Lung microvascular endothelial cell (primary cell): ENCODE measurements at places on chromosomes 5 and 9. TPM values are rescaled to one million over a fixed set of nuclear protein-coding genes. Genes with fewer than 3 reads are reported as not detected.

The IFNA13 gene
- total RNA-seq, result not detected in 2 replicates

- DNase-seq, result no peak
Measured at GRCh38 chr5:7394889-7395431, 978 bp upstream of the ADCY2 start.

The ALAD gene
- 10.9 and 14.1 TPM in 2 replicates for total RNA-seq

DNA sequence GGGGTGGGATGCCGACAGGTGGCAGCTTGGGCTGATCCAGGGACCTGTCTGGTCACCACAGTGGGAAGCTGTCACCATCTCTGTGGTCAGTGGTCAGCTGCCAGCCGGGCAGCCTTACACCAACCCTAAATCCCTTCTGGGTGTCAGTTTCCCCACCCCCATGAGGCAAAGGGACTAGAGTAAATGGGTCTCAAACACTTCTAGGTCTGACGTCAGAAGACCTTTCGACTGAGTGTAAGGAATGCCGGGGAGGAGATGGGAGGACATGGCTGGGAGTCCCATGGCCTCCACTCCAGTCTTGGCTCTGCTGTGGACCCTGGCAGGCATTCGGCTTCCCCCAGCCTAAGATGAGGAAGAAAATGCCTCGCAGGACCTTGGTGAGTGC, 40.3 kb upstream of the SLC25A51 start:
- DNase-seq, result no peak

DNA sequence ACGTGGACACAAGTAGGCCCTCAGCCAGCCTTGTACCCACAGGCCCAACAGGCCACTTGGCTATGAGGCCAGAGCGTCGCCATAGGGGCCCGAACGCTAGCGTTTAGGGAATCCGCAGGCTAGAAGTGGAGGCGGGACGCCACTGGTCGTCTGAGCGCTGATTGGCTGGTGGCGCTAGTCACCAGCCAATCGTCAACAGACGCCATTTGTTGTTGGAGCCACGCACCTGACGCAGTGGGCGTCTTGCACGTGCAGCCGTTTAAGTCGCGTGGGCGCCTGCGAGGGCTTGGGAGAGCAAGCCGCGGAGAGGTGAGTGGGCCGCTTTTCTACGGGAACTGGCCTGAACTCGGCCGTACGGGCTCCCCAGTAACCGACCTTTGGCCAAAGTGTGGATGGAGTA, at the start of gene DDX4:
Gene DDX4, plus strand, starts transcription at position 269 of the 400 bp plus-strand sequence. CDS start 903 bp downstream, outside the sequence.
- DNase-seq, result no peak

The SH2D3C gene
- total RNA-seq, result 56.2 and 72.6 TPM in 2 replicates

DNA sequence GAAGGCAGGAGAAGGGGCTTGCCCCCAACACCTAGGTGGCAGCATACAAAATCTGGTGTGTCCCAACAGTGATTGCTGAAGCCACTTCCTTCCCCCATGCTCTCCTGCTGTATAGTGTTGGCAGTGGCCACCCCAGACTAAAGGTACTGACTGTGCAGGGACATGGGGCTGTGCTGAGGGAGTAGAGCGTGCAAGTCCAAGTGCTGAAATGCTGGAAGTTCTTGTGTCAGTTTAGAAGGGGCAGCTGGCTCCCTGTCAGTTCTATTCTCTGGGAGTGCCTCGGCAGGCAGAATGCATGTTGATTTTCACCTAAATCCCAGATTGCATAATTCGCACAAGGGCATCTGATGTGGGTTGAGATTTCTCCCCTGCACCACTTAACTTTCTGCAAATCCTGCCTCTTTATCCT, 68.6 kb downstream of the GDNF start:
- no peak for DNase-seq

DNA sequence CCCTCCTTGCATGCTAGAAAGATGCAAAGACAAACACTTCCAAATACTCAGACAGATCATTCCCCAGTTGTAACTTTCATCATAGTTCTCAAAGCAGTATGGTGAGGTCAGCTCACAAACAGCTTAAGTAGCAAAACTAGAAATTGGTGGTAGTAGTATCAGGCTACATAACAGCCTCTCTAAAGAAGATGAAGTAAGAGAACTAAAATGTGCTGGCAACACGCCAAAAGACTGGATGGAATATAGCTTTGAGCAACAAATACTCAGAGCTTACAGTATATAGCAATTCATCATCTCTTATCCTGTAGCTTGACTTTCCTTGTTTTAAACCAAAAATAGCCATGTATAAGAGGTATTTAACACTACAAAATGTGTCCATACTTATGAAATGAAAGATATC, 7.5 kb downstream of the PFDN1 start:
- peak; percentile 98 for DNase-seq

The RABGAP1 gene
- 30.3 and 35.5 TPM in 2 replicates for total RNA-seq

DNA sequence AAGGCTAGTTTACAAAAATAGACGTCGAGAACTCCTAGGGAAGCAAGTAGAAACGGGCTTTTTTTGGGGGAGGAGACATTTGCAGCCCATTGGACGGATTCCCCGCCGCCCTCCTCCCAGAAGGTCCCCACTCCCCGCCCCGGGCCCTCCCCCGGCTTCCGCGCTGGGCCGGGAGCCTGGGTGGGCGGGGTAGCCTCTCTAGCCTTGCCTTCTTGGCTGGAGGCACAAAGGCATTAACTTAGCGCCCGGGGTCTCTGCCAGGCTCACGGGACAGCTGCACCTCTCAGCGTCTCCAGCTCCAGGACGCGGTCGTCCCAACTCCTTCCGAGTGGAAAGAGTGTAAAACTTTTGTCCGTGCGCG, at the start of gene DMRTA1:
Gene DMRTA1, plus strand, starts transcription at position 236 of the 361 bp plus-strand sequence. CDS start 242 bp downstream, outside the sequence.
- peak; percentile 58 for DNase-seq

The GNA14 gene
- 12.6 and 70.2 TPM in 2 replicates for total RNA-seq

The TRIM14 gene
- total RNA-seq, result 0.40 and 1.3 TPM in 2 replicates

DNA sequence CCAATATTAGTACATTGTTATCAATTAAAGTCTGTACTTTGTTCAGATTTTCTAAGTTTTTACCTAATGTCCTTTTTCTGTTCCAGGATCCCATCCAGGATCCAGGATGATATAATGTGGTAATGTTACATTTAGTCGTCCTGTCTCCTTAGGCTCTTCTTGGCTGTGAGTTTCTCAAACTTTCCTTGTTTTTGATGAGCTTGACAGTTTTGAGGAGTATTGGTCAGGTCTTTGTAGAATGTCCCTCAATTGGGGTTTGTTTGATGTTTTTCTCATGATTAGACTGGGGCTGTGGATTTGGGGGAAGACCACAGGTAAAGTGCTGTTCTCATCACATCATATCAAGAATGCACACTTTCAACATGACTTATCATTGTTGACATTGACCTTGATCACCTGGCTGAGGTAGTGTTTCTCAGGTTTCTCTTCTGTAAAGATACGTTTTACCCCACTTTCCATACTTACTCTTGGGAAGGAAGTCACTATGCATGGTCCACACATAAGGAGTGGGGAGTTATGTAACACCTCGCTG, 9.6 kb downstream of the NDFIP1 start:
- no peak for DNase-seq

The LRRC19 gene
- total RNA-seq, result not detected in 2 replicates

The NXNL2 gene
- total RNA-seq, result under 0.01 and 0.79 TPM in 2 replicates

The FOXI1 gene
- total RNA-seq, result not detected in 2 replicates

- DNase-seq, result no peak
Measured at GRCh38 chr5:102762562-102763227, 7.6 kb downstream of the PAM start.

- DNase-seq, result no peak
Measured at GRCh38 chr9:86280580-86280979, 1.8 kb downstream of the ISCA1 start.

- no peak for DNase-seq
Measured at GRCh38 chr5:122436615-122437014, 124.6 kb downstream of the SNCAIP start.

GRCh38 chr9:113493203-113493520, 29.6 kb downstream of the RGS3 start:
- DNase-seq, result no peak

The CETN3 gene
- total RNA-seq, result 3.3 and 5.0 TPM in 2 replicates

- DNase-seq, result no peak
Measured at GRCh38 chr9:89680547-89681467, 76.0 kb downstream of the GADD45G start.

DNA sequence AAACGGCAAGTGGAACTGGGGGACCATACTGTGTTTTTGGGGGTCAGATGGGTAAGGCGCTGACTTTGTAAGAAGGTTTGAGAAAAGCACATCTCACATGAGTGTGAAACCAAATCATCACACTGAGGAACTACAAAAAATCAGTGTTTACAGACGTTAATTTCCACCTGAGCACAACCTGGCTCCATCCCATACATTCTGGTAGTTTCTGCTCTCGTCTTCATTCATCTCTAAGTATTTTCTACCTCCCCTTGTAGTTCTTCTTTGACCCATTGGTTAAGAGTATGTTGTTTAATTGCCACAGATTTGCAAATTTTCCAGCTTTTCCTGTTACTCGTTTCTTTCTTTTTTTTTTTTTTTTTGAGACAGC, 8.9 kb upstream of the DPP7 start:
- DNase-seq, result no peak

The KCNN2 gene
- 1.5 and 2.2 TPM in 2 replicates for total RNA-seq

DNA sequence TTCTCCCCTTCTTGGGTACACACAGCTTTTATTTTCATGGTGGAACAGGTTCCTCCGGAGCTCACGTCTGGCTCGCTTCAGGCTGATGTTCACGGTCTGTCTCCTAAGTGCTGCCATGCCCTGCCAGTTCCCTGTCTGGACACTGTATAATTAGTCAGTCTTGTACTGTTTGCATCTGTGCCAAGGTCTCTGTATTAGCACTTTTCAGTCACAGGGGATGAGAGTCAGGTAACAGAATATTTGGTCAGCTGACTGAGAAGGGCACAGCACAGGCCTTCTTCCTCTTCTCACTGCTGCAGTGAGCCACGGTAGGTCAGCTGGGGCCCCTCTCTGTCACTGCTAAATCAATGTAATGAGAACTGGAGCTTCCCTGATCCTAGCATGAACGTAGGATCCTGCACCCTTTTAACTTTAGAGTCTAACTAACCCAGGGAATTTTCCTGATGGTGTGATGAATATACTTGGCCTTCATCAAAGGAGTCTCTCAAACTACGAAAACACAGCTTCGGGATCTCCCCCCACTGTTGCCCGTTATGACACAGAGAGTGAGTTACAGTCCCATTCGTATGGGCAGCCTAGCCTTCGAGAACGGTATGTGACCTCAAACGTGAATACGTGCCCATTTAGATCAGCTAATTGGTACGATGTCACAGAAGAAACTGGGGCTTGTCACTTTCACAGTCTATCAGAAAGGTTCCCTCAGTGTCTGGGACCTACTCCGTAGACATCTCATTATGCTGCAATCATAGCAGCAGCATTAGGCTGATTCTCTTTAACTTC, 354.1 kb upstream of the RFX3 start:
- no peak for DNase-seq

GRCh38 chr9:104094534-104095015, 466 bp downstream of the SMC2 start:
- DNase-seq, result no peak

GRCh38 chr9:81374459-81375186, 314.7 kb downstream of the TLE1 start:
- DNase-seq, result peak; percentile 46

The WNK2 gene
- total RNA-seq, result not detected in 2 replicates

The GADD45G gene
- under 0.01 TPM in 1 of 2 replicates, not detected in the other for total RNA-seq

The CRHBP gene
- not detected in 2 replicates for total RNA-seq

The DDX31 gene
- total RNA-seq, result 5.7 and 9.1 TPM in 2 replicates

- no peak for DNase-seq
Measured at GRCh38 chr9:116237456-116237855, 83.9 kb downstream of the PAPPA start.

DNA sequence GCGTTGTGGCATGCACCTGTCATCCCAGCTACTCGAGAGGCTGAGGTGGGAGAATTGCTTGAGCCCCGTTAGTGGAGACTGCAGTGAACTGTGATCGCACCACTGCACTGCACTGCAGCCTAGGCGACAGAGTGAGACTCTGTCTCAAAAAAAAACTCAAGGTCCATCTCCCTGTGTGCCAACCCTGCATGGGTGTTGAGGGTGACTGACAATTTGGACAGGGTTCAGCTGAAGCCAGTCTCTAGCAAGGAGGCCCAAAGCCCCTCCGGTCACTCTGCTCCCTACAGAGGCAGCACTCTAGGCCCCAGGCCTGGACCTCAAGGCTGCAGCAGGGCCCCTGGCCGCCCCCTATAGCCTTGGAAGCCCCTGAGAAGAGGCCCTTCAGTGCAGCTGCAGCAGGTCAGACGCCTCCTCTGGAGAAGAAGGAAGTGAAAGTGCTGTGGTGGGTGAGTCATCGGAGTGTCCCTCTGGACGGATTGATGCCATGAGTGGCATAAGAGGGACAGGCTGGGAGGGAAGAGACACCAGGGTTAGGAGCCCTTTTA, 39.2 kb upstream of the NEK6 start:
- peak; percentile 49 for DNase-seq

The CCDC171 gene
- 0.20 and 0.44 TPM in 2 replicates for total RNA-seq

DNA sequence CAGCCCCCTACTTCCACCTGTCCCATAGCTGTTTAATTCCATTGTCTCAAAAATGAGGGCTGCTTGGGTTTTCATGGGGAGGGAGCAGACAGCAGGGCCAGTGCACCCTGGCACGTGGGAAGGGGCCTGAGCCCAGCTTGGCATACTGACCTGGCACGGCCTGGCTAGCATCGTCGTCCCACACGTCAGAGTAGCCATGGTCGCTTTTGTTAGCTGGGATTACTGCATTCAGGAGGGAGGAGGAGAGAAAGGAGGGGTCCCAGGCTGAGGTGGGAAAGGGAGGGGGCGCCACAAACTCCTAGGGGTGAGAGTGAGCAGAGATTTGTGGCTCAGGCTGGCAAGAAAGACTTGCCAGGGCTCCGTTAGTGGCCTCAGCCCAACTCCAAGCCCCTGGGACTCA, 21.1 kb upstream of the CYSTM1 start:
- no peak for DNase-seq

DNA sequence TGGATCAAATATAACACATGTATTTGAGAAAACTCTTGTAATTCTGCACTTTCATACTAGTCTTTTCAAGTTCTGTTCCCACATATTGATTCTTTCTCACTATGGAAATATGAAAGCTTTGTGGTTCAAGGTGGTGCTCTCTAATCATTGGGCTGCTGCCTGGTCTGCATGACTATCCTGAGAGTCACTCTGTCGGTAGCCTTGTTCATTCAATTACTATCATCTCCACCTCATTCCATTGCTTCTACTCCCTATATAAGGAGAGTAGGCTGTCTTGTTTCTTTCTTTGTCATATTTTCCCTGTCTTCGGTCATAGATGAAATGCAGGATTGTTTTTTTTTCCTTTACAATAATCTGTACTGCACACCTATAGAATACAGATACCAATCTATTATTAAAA, 341.4 kb upstream of the ACTBL2 start:
- no peak for DNase-seq

- DNase-seq, result no peak
Measured at GRCh38 chr9:132124800-132125199, 37.1 kb upstream of the NTNG2 start.

GRCh38 chr9:38292480-38292879, 100.0 kb upstream of the ALDH1B1 start:
- no peak for DNase-seq

GRCh38 chr5:154722097-154722496, 33.1 kb upstream of the LARP1 start:
- no peak for DNase-seq

GRCh38 chr9:26426551-26427131, 466.0 kb downstream of the CAAP1 start:
- no peak for DNase-seq

- DNase-seq, result no peak
Measured at GRCh38 chr9:135039266-135039870, 48.1 kb upstream of the OLFM1 start.

- DNase-seq, result no peak
Measured at GRCh38 chr5:56175021-56175420, 58.1 kb downstream of the ANKRD55 start.
